Germinal center (tissue), 1 donor: ENCODE measurements at places on chromosomes 5 and 9.

- no peak for DNase-seq
Measured at GRCh38 chr5:139245637-139246339, 47.6 kb upstream of the SIL1 start.

DNA sequence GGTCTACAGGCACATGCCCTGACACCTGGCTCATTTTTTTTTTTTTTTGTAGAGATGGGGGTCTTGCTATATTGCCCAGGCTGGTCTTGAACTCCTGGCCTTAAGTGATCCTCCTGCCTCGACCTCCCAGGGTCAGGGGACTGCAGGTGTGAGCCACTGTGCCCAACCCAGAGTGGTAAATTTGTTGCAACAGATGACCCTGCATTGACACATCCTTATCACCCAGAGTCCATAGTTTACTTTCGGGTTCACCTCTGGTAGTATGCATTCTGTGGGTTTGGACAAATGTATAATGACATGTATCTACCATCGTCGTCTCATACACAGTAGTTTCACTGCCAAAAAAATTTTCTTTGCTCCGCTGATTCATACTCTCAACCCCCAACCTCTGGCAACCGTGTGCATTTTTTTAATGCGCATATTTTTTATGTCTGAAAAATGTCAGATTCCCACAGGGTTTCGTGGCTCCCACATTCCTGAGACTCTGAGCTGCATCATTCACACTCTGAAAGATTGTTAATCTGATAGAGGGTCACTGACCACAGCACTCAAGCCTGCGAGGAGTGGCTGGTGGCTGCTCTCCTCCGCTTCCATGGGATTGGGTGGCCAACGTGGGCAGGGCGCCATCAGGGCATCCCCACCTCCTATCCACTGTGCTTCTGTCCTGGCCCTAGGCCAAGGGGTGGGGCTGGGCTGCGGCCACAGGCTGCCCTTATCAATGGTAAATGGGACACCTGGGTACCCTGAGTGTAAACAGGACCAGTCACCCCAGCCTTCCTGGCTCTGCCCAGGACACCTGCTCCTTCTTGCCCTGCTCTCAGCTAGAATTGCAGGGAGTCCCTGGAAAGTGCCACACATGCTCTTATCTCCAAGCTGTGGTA lies 9.6 kb downstream of the NDST1 start:
- no peak for DNase-seq

GRCh38 chr9:134693641-134694367 lies 52.2 kb downstream of the COL5A1 start:
- DNase-seq = no peak

- no peak for DNase-seq
Measured at GRCh38 chr9:4579001-4579400, 83.1 kb upstream of the PLPP6 start.

GRCh38 chr9:92097997-92098482 lies 17.2 kb downstream of the SPTLC1 start:
- no peak for DNase-seq

GRCh38 chr9:110447476-110447875 lies 109.8 kb upstream of the TXNDC8 start:
- no peak for DNase-seq

- no peak for DNase-seq
Measured at GRCh38 chr9:134525070-134525815, 116.4 kb upstream of the COL5A1 start.

GRCh38 chr5:102623329-102624065 lies 124.7 kb upstream of the SLCO6A1 start:
- DNase-seq = no peak

- no peak for DNase-seq
Measured at GRCh38 chr9:98883276-98883675, 60.4 kb upstream of the COL15A1 start.

GRCh38 chr5:83401122-83401731 lies 70.3 kb upstream of the VCAN start:
- DNase-seq = no peak

DNA sequence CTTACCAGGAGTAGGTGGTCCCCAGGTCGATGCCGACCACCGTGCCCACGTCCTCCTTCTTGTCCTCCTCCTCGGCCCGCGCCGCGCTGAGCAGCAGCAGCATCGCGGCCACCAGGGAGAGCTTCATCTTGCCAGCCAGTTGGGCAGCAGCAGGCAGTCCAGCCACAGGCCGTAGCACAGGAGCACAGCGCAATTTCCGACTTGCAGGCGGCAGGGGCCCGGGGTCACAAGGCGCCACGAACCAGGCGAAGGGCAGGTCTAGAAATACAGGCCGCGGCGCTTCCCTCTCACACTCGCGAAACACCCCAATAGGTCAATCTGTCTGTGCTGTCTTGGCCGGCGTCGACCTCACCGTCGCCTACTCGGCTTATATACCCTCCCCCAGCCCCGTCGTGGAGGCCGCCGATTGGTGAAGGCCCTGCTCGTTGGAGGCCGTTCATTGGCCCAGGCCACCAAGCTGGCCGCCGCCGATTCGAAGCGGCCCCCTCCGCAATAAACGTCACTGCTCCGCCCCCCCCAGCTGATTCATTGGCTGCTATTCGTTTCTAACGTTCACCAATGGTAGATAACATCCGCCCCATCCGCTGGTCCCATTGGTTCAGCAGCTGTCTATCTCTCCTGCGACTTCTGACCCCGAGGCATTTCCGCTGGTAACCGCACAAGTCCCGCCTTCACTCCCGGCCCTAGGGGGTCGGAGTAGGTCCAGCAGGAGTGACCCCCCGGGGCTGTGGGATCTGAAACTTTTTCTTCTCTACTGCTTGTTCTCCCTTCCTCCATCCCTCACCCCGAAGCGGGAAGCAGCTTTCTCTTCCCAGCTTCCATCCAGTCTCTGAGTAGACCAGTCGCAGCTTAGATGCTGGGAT lies at the start of gene HSPA5:
Gene HSPA5 (minus strand): TSS at position 344 of the 863 bp plus-strand sequence. CDS start 217 bp downstream, at position 127.
- DNase-seq = peak; percentile 99

GRCh38 chr9:12809720-12810119 lies 34.9 kb downstream of the LURAP1L start:
- DNase-seq = no peak

- no peak for DNase-seq
Measured at GRCh38 chr9:78213712-78214111, 22.2 kb upstream of the CEP78 start.

DNA sequence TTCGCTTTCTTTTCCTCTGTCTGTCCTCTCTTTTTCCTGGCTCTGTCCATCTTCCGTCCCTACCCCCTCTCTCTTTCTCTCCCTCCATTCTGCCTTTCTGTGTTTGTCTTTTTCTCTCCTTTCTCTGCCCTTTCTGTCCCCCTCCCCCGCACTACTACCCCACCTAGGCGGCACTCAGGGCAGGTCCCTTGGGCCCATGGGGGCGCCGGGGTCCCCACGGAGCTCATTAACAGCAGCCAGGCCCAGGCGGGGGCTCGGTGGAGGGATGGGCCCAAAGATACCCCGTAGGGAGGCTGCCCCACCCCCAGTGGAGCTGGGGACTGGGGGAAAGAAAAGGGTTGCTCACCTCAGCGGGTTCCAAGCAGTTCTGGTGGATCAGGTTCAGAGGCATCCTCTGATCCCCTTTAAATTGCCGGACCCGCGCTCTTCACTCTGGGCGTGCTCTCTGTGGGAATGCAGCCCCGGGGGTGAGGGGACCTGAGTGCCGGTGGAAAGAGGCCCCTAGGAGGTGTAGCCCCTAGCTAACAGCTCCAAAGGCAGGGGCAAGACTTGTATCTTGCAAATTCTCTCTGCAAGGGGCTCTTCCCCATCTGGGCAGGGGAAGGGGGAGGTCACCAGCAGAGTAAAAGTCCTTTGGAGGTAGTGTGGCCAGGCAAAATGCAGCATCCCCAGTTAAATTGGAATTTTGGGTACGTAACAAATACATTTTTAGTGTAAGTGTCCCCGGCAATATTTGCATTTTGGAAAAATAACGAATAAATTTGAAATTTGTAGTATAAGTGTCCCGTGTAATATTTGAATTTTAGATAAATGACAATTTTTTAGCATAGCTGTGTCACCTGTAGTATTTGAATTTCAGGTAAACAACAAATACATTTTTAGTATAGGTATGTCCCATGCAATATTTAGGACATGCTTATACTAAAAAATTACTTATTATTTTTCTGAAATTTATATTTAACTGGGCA lies 7.4 kb downstream of the LHX2 start:
- no peak for DNase-seq

GRCh38 chr5:180083529-180084060 lies 12.0 kb upstream of the RNF130 start:
- DNase-seq = no peak

DNA sequence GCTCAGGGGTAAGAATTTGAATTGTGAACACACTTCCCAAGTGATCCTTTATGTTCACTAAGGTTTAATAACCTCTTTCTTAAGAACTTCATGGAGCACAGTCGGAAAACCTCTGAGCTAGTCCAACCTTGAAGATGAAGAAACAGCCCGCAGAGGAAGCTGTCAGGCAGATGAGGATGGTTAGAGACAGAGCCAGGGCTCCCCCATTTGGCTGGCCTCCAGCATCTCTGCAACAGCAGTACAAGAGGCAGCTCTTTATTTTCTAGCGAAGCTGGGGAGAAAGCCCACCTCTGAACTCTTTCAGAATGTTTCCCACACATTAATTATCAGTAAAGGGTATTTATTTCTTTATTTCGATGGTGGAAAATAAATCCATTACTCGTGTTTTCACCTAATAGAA lies 350.8 kb downstream of the DMRT2 start:
- DNase-seq = no peak

- no peak for DNase-seq
Measured at GRCh38 chr5:147957901-147958300, 51.6 kb upstream of the C5orf46 start.

DNA sequence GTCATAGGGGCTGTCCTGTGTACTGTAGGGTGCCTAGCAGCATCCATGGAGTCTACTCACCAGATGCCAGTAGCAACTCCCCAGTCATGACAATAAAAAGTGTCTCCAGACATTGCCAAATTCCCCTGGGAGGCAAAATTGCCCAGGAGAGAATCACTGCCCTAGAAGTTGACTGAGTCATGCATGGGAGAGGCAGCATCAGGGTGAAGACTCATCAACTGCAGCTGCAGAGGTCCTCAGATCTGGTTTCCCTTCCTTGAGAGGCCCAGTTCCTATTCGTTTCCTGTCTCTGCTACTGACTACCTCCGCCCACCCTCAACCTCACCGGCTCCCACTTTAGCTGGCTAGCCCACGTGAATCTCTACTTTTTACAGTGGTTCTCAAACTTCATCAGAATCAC lies 88.6 kb upstream of the AGXT2 start:
- DNase-seq = no peak

DNA sequence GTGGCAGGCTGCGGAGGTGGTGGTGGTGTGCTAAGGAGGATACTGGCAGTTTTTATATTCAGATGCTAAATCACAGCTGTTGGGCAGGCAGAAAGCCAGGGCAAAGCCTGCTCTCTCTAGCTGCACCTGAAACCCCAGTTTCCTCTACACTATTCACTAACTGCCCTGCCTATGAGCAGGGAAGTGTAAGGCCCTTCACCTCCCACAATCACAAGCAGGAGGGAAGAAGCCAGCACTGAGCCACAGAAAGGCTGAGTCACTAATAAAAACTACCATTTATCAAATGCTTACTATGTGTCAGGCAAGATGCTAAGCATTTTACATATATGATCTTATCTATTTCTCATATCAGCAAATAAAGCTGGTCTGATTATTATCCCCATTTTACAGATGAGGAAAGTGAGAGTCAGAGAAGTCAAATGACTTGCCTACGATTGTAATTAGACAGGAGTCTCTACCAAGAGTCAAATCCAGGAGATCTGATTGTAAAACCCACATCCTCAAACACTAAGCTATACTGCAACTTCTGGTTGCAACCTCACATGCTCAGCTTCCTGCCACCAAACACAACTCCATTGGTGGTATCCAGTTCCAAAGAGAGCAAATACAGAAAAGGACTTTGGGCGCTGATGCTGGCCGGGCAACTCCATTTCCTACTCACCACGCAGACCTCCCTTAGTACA lies 17.7 kb upstream of the IL6ST start:
- DNase-seq = no peak

DNA sequence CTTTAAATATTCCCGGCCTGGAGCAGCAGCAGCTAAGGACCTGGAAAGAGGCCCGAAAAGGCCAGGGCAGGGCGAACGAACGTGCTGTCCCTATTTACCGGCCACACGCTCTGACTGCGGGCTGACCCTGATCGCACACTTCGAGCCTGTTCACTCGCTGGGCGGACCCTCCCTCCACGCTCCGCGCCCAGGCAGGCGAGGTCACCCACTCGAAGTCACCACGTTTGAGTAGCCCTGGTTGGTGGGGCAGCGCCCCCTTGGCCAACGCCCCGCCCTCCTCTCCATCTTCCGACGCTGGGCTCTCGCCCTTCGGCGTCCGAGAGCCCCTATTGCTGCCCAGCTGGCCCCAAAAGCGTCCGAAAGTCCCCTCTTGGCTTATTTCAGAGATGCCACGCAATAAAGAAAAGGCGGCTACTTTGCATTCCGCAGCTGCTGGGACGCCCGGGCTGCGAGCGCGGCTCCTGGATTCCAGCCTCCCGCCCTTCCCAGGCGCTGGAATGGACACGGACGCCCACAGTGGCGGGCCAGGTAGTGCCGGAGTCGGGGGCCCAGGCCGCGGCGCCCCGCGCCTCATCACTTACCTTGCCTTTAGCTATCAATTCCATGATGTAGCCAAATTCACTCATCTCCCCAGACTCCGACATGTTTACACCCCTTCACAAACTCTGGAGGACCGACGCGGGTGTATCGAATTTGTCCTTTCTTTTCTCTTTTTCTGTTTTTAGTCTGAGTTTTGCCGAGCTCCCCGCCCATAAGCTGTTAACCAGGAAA lies 9.9 kb upstream of the TRIM36 start:
- DNase-seq = peak; percentile 18

DNA sequence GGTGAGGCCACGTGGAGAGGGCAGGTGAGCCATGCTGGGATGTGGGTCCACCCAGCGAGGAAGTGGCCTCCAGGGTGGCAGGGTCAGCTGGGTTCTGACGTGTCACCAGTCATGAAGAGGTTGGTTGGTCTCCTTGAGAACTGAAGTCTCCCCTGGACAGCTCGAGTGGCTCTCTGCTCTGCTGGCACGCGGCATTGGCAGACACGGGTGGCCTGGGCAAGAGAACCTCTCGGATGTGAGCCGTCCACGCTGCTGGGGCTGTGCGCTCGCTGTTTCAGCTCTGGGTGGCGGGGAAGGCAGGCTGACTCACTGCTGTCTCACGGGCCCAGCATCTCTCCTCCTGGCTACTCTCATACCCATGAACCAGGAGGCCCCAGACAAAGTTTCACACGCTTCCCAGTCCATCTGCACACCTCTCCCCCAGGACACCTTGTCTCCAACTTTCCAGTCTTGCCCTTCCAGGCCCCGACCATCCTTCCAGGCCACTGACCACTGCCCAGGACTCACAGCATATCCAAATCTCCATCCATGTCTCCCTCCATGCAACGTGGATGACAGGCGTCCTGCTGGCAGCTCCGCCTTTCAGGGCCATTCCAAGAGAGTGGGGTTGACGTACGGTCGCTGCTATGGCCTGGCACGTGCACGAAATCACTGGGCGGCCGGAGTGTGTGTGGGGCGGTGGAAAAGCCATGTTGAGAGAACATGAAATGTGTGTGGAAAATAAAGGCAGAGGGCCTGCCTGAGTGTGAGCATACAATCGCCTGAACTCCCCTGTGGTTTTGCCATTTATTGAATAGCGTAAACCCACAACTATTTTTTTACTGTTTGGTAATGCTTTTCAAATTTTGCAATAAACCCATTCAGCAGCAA lies 145.0 kb upstream of the COL5A1 start:
- no peak for DNase-seq

- peak; percentile 1 for DNase-seq
Measured at GRCh38 chr9:137956688-137957385, 79.3 kb downstream of the CACNA1B start.
